ENCODE measurements at places on chromosomes 3 and 15. TPM values are rescaled to one million over a fixed set of nuclear protein-coding genes. Genes with fewer than 3 reads are reported as not detected.

The PLA2G4D gene
- total RNA-seq = not detected

The LRRC58 gene
- 16.9 TPM for total RNA-seq

GRCh38 chr3:169430707-169431404, 232.7 kb downstream of the MECOM start:
- DNase-seq = no peak

- DNase-seq = no peak
Measured at GRCh38 chr3:78249294-78249693, 1209.4 kb downstream of the ROBO2 start.

DNA sequence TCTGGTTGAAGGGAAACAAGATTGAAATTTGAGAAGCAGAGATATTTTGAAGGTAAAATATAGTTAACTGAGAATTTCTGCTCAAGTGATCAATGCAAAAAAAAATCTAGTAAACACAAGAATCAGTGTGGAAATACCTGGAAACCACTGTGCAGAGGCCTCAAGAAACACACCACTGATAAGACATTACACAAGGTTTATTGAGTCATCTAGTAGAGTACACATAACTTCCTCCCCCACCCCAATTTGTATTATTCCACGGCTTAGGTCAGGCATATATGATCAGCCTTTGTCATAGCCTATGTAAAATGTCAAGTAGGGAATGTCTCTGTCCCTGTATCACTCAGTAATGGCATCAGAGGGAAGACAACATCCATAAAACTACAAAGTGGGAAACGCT, 447.8 kb upstream of the BCHE start:
- no peak for DNase-seq

GRCh38 chr3:18808429-18808828, 339.9 kb upstream of the KCNH8 start:
- DNase-seq = no peak

- no peak for DNase-seq
Measured at GRCh38 chr3:49397470-49397869, 14.3 kb downstream of the RHOA start.

Data from activated CD4-positive, alpha-beta memory T cell treated with anti-CD3 and anti-CD28 coated beads for 36 hours (primary cell).